ENCODE measurements at places on chromosomes 3 and 15.

DNA sequence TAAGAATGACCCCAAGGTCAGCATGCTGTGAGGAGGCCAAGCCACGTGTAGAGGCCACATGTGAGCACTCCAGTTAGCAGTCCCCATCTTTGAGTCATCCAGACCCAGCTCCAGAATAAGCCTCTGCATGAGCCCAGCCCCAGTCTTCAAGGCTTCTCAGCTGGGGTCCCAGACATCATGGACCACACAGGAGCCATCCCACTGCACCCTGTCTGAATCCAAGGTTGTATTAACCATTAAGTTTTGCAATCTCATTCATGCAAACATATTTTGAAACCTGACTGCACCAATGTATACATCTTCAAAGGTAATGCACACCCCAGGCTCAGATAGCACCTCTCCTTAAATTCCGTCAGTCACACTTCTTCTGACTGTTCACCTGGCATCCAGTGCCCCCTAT, 249.1 kb upstream of the CHRNA7 start:
- DNase-seq, result no peak

DNA sequence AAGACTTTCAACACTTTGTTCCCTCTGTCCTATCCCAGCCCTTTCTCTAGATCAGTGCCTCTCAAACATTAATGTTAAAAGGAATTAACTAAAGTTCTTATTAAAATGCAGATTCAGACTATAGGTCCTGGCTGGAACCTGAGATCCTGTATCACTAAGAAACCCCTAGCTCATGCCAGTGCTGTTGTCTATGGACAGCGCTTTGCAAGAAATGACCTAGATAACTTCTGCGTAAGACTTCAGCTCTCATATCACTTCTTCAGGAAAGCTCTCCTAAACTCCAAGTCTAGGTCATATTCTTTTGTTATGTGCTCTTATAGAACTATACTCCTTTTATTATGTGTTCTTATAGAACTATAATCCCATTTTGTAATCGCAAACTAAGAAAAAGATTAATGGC, 67.8 kb upstream of the CDIN1 start:
- DNase-seq, result no peak

- peak; percentile 77 for DNase-seq
These were observed 42.5 kb upstream of the UBE3A start for GRCh38 chr15:25481208-25481859.

DNA sequence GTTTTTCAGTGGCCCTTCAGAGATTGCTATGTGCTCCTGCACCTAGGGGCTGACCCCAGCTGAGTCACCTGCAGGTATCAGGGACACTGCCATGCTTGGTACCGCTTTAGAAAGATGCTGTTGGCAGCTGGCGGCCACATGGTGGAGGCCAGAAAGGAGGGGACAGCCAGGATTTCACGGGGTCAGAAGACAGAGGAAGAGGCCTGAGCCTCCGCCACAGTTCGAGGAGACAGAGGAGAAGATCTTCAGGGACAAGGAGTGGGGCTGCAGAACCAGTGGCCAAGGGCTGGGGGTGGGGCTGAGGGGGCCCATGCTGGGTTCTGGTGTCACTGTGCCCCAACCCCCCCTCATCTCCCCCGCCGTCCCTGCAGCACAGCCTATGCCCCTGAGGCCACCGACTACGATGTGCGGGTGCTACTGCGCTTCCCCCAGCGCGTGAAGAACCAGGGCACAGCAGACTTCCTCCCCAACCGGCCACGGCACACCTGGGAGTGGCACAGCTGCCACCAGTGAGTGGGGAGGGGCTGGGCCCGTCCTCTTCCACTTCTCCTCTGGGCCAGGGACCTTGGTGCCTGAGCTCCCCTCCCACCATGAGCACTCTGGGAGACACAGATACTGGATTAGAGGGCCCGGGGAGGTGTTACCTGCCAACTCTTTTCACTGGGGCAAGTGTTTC, 19.9 kb downstream of the LOXL1 start:
- DNase-seq, result no peak

GRCh38 chr3:134250717-134251220, at the start of gene RYK:
TSS of gene RYK (minus strand) at chr3:134250859. CDS start at chr3:134250654, 205 bp downstream.
- DNase-seq, result peak; percentile 75
